ENCODE measurements at places on chromosomes 5 and 9.

GRCh38 chr5:123813937-123814624 lies 302.1 kb downstream of the CSNK1G3 start:
- DNase-seq = no peak

DNA sequence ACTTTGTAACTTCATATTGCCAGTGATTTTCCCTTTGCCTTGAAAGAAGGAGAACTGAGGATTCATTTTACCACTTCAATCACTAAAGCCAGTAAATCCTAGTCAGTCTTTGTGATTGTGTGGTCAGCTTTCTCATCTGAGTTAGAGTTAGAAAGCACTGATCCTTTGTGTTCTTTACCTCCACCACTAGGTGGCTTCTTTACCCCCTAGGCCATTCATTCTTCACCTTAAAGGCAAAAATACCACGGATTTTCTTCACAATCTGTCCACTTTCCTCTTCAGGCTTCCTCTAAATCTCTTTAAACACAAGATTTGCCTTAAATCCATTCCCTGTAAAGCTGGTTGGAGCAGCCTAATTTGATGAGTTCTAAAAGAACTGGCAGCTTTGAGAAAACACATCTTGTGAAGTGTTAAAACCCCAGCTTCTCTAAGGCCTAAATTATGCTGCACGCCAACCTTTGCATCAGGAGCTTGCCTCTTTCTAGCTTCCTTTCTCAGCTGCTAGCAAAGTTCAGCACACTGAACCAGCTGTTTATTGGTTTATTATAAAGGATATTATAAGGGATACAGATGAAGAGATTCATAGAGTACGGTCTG lies 20.4 kb downstream of the BDP1 start:
- DNase-seq = no peak

DNA sequence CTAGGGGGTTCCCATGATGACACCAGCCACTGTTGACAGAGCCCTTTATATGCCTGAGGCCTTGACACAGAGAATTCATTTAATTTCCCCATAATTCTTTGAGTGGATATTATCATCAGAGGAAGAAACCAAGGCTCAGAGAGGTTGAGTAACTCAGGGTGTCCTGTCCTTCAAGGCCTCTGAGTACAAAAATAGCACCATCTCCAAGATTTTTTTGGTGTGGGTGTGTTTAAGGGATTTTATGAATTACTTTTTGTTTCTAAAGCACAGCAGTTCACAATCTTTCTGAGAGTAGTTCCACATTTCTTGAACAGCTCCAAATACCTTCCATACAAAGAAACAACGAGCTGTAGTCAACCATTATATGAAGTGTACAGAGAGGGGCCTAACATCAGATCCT lies 6.2 kb upstream of the GSN start:
- DNase-seq = no peak

DNA sequence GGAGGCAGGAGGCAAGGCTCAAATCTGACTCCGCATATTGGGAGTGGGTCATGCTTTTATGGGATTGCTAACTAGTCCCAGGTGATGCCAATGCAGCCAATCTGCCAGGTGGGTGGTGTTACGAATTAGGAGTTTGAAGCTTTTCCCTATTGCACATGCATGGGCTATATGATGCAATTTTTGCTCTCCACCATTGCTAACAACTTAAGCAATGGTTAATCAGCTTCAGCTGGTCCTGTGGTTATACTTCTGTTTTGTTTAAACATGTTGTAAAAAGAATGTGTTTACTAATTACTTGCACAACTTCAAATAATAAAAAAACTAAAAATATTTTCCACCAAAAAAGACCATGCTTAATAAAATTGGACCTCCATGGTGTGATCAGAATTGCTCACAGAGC lies 55.7 kb downstream of the SHC3 start:
- DNase-seq = no peak

DNA sequence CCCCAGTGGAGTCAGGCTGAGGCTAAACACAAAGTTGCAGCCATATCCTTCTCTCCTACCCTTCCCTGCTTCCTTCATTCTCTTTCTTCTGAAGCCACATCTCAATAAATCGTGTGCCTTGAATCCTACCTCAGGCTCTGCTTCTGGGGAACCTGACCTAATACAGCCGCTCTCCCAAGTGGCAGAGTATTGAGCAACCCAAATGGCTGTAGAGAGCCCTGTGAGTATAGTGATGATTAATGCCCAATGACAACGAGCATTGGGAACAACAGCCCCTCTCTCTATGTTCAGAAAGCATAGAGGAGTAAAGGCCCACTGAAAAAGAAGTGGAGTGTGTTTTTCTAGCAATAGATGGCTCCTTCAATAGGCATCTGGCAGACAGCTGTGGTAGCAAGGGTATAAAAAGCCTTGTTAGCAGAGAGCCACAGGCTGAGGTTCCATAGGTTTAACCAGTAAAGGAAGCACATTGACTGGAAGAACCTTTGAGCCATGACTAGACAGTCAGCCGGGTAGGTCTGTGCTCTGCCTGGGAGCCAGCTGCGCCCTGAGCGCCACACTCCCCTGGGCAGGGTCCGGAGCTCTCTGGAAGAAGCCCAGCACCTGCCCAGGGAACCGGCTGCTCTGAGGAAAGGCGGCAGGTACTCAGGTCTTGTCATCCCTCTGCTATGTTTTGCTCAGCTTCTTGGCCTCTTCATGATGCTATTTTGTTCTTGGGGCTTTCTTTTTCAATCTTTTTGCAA lies 22.6 kb upstream of the HSPA9 start:
- DNase-seq = no peak
